T-helper 2 cell treated with Interferon-gamma antibody and Interleukin-4, amounts not matched to agents 5 μg/mL and 100 μg/mL, for 36 hours (primary cell): ENCODE measurements at places on chromosomes 4 and X.

DNA sequence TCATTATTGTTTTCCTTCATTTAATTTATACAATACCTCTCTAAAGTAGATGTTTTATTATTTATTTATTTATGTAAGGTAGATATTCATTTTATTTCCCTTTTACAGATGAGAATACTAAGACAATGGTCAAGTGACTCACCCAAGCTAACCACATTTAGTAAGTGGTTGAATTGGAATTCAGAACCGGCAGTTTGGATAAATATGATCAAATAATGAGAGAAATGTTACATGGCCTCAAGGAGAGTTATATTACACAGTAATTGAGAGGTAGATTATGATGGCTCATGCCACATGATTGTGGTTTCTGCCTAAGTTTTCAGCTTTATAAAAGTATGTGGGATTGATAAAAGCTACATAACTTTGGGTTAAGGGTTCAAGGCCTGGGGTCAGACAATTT is 239.4 kb upstream of the BOD1L1 start:
- no peaks in the 10 kb centered on the region for H3K36me3 ChIP-seq
- no peak overlapping the region for H3K27ac ChIP-seq
- DNase-seq, result no peak
- no peak overlapping the region for H3K4me3 ChIP-seq
- no peaks in the 10 kb centered on the region for H3K4me1 ChIP-seq
- H3K27me3 ChIP-seq, result no peaks in the 10 kb centered on the region

- peaks cover 4% of the 10 kb centered on the region for H3K36me3 ChIP-seq
- no peak overlapping the region for H3K4me3 ChIP-seq
- H3K4me1 ChIP-seq, result peaks cover 6% of the 10 kb centered on the region
- H3K27ac ChIP-seq, result peak overlapping the region; percentile 72
- H3K27me3 ChIP-seq, result no peaks in the 10 kb centered on the region
- no peak for DNase-seq
Measured at GRCh38 chrX:134908356-134908755, 82.4 kb upstream of the SMIM10 start.

GRCh38 chrX:149518236-149518635 is 13.1 kb upstream of the IDS start:
- peaks cover 15% of the 10 kb centered on the region for H3K36me3 ChIP-seq
- DNase-seq, result no peak
- H3K27me3 ChIP-seq, result no peaks in the 10 kb centered on the region
- H3K4me3 ChIP-seq, result no peak overlapping the region
- no peak overlapping the region for H3K27ac ChIP-seq

DNA sequence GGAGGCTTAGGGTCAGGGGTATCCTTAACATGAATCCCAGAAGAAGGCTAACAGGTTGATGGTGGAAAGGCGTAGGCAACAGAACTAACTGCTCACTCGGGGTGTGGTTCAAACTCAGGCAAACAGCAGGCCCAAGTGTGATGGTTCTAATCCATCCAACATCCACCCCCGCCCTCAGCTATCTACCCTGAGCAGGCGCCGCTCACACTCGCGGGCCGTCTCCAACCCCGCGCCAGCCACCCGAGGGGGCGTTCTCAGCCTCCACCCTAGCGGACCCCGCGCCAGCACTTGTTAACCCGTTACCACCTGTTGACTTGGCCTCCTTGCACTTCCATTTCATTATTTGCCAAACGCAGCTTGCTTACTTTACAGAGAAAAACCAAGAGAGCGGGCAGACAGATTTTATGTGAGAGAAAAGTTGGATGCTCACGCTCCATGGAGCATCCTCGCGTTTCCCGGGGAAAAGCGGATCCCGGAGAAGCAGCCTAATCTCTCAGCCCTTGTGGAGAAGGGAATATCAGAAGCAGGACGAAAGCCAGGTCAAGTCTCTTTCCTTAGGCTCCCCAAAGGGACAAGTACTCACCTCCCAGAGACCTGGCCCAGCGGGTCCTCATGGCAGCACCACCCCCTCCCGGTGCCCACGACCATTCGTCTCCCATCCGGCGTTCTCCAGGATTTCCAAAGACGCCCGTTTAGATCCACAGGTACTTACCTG is 773 bp downstream of the SNCA start:
- H3K4me3 ChIP-seq, result peak overlapping the region; percentile 79
- H3K27ac ChIP-seq, result no peak overlapping the region
- H3K36me3 ChIP-seq, result no peaks in the 10 kb centered on the region
- peaks cover 65% of the 10 kb centered on the region for H3K27me3 ChIP-seq

GRCh38 chr4:80279751-80280150 is 13.3 kb downstream of the FGF5 start:
- no peaks in the 10 kb centered on the region for H3K4me1 ChIP-seq
- H3K36me3 ChIP-seq, result no peaks in the 10 kb centered on the region
- no peak overlapping the region for H3K27ac ChIP-seq
- H3K4me3 ChIP-seq, result no peak overlapping the region

GRCh38 chrX:16347968-16348670 is 180.8 kb downstream of the MAGEB17 start:
- no peaks in the 10 kb centered on the region for H3K36me3 ChIP-seq
- no peaks in the 10 kb centered on the region for H3K27me3 ChIP-seq
- no peaks in the 10 kb centered on the region for H3K4me1 ChIP-seq
- H3K4me3 ChIP-seq, result no peak overlapping the region
- H3K27ac ChIP-seq, result no peak overlapping the region

DNA sequence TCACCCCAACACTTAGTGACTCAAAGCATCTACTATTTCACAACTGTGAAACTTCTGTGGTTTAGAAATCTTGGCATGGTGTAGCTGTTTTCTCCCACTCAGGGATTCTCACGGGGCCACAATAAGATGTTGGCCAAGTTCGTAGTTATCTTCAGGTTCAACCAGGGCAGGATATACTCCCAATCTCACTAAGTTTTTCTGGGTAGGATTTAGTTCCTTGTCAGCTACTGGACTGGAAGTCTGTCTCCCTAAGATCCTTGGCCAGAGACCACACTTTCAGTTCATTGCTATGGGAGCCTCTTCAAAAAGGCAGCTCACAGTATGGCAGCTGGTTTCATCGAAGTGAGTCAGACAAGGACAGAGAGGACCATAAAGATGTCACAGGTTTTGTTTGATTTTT is 111.7 kb upstream of the PDHA2 start:
- H3K4me1 ChIP-seq, result no peaks in the 10 kb centered on the region
- DNase-seq, result no peak
- no peak overlapping the region for H3K27ac ChIP-seq
- H3K4me3 ChIP-seq, result no peak overlapping the region
- H3K27me3 ChIP-seq, result no peaks in the 10 kb centered on the region

- DNase-seq, result no peak
- H3K27me3 ChIP-seq, result no peaks in the 10 kb centered on the region
- H3K4me1 ChIP-seq, result no peaks in the 10 kb centered on the region
Measured at GRCh38 chr4:179095585-179096221, 1653.5 kb upstream of the AGA start.

DNA sequence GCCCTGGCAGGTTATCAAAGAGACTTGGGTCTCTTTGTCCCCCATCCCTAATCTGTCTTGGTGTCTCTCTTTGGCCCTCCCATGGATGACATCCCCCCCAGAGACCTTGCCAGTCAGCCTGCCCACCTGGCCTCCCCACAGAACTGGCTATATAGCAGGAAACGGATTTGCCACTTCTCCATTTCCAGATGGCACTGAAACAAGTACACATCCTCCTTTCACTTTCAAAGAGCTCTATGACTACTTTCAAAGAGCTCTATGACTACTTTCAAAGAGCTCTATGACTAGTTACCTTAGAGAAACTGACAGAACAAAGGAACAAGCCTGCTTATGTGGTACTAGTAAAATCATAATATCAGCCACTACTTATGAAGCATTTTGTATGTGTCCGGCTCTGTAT is 175.3 kb downstream of the MAML3 start:
- peak overlapping the region; percentile 56 for H3K27ac ChIP-seq
- no peak for DNase-seq
- H3K27me3 ChIP-seq, result peaks cover under 1% of the 10 kb centered on the region
- H3K4me3 ChIP-seq, result peak overlapping the region; percentile 18

DNA sequence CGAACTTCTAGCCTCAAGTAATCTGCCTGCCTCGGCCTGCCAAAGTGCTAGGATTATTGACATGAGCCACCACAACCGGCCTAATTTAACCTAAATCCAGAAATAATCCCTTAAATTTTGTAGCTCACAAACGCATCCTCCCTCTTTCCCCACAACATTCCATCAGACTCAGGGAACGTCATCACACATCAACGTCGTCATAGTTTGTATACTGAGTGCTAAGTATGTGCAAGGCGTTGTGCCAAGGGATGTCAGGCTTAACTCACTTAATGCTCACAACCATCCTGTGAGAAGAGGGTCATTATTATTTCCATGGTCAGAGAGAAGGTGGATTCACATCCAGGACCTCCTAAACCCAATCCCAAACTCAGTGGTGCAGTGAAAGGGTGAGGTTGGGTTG is 9.6 kb upstream of the GSX2 start:
- H3K4me1 ChIP-seq, result peaks cover 7% of the 10 kb centered on the region
- peaks cover 78% of the 10 kb centered on the region for H3K27me3 ChIP-seq
- no peak for DNase-seq
- H3K27ac ChIP-seq, result no peak overlapping the region
- H3K4me3 ChIP-seq, result no peak overlapping the region
- H3K36me3 ChIP-seq, result no peaks in the 10 kb centered on the region

DNA sequence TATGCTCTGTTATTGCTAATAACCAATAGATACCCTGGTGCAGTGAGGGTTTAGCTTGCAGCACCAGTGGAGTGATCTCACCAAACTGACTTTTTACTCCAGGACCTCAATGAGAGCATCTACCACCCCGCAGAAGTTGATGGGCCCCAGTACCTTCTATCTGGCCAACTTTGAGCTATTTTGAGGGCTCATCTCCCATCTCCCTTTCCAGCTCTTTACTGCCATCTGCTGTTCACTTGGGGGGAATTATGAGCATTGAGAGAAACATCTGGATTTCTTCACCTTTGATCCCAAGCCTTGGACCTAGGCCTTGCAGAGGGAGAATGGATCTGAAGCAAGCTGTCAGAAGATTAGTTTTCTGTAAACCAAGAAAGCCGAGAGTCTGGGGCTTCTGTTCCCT is 143.6 kb downstream of the TMEM164 start:
- no peak for DNase-seq
- peaks cover 7% of the 10 kb centered on the region for H3K4me1 ChIP-seq
- H3K36me3 ChIP-seq, result peaks cover 2% of the 10 kb centered on the region

DNA sequence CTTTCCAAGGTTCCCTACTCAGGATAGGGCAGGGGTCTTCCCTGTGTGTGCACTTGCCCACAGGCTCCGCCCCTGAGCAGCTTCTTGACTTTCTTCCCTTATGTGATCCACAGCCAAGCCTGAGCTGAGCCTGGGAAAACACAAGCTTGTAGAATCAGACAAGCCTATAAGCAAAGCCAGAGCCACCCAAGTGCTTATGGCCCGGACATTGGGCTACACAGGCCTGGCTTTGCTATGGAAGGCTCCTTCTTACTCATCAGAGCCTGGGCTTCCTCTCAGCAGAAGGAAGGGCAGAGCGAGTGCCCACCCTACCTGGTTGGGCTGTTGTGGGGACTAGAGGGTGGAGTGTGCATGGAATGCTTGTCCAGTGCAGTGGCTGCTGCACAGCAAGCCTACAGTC is 1.3 kb upstream of the TNIP2 start:
- H3K27me3 ChIP-seq, result no peaks in the 10 kb centered on the region
- peaks cover 7% of the 10 kb centered on the region for H3K36me3 ChIP-seq
- H3K4me1 ChIP-seq, result peaks cover 18% of the 10 kb centered on the region
- H3K4me3 ChIP-seq, result peak overlapping the region; percentile 61

- H3K27me3 ChIP-seq, result no peaks in the 10 kb centered on the region
- no peak overlapping the region for H3K4me3 ChIP-seq
- H3K4me1 ChIP-seq, result no peaks in the 10 kb centered on the region
- no peak for DNase-seq
Measured at GRCh38 chrX:125998432-125998831, 167.7 kb downstream of the DCAF12L2 start.

DNA sequence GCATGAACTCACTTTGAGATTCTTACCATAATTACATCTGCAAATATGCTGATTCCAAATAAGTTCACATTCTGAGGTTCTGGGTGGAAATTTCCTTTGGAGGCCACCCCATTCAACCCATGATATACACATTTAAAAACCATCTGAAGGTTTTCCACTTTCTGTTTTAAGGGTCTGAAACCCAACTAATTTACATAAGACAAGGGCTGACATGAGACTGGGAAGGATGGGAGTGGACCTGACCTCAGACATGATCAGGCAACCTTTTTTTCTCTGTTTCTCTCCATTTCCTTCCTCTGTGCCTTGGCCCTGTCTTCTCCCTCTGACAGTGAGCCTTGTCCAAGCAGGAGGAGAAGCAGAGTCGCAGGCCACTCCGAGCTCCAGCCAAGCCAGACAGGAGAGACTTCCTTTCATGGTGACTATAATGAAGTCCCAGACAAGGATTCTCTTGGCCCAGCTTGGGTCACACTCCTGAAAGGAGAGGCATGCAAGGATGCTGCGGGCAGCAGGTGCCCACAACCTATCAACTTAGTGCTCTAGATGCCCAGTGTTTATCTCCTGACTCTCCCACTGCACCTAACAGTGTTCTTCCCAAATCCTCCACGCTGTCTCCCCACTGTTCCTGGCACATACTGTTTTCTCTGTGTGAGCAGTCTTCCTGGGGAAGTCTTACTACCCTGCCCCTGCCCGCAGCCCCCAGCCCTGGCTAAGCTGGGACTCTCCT is 39.9 kb downstream of the MSX1 start:
- DNase-seq, result no peak
- no peaks in the 10 kb centered on the region for H3K4me1 ChIP-seq

GRCh38 chrX:34585561-34585960 is 71.5 kb downstream of the TMEM47 start:
- no peak overlapping the region for H3K27ac ChIP-seq
- no peak overlapping the region for H3K4me3 ChIP-seq
- H3K4me1 ChIP-seq, result no peaks in the 10 kb centered on the region
- DNase-seq, result no peak
- no peaks in the 10 kb centered on the region for H3K36me3 ChIP-seq

DNA sequence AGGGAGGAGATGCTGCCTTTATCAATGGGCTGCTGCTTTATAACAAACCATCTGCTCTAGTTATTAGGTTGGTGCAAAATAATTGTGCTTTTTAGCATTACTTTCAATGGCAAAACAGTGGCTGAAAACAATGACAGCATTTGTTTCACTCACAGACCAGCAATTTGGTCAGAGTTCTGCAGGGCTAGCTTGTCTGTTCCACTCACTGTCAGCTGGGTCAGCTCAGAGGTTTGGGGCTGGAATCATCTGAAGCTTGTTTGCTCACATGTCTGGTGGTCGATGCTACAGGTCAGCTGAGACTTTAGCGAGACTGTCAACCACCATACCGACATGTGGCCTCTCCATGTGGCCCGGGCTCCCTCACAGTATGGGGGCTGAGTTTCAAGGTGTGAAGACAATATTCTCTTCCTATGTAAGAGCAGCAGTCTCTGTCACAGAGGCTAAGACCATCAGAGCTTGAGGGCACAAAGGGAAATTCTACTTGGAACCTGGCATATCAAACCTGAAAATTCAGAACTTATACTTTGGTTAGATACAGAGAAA is 81.3 kb upstream of the LIMCH1 start:
- DNase-seq, result no peak
- H3K4me1 ChIP-seq, result no peaks in the 10 kb centered on the region
- no peak overlapping the region for H3K27ac ChIP-seq
- no peaks in the 10 kb centered on the region for H3K36me3 ChIP-seq
- no peaks in the 10 kb centered on the region for H3K27me3 ChIP-seq
- no peak overlapping the region for H3K4me3 ChIP-seq

- DNase-seq, result no peak
- H3K36me3 ChIP-seq, result no peaks in the 10 kb centered on the region
- no peak overlapping the region for H3K27ac ChIP-seq
- H3K4me3 ChIP-seq, result no peak overlapping the region
- no peaks in the 10 kb centered on the region for H3K27me3 ChIP-seq
Measured at GRCh38 chr4:96787766-96788165, 947.9 kb downstream of the PDHA2 start.
